ENCODE measurements at places on chromosomes 11 and 22.

DNA sequence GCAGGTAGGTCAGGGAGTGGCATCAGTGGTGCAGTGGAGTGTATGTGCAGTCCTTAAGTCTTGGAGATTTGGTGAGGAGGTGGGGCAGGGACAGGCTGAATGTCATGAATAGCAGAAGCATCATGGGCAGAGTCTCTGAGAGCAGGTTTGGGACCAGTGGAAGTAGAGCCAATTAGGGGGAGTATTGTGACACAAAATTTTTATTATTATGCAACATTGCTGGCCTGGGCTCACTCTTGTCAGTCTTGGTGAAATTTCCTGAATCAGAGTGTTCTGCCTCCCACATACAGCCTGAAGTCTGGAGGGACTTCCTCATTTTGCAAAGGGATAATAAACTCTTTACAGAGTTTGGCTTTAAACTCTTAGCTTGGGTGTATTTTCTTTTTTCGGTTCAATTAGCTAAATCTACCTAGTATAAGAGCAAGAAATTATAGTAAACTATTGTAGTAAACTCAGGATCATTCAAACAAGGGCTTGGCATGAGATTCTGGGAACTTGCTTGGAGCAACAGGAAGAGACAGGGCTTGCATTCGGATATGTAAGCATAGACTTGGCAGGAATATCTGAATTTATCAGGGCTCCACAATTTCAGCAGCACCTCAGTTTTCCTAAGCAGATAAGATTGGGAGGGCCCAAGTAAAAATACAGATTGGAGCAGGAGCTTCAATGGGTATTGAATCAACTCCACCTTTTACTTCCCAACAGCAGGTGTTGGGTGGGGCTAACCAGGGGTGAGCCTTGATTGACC is 67.7 kb downstream of the FDX1 start:
- DNase-seq, result no peak

- no peak for DNase-seq
These were observed 87.8 kb upstream of the TOP3B start for GRCh38 chr22:22070371-22070824.

DNA sequence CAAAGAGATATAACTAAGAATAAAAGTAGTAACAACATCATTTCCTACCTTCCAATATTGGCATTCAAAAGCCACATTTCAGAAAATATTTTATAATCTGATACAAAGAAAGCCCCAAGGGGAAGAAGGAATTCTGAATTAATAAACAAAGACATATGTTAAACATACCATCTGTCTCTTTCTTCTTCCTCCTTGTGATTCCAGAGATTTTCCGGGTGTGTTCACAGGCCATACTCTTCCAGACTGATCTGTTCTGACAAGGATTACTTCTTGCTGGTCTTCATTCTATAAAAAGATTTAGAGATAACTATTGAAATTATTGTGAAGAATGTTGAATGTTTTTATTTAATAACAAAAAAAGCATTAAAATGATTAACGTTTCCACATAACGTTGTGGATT is 65.0 kb downstream of the CWF19L2 start:
- DNase-seq, result no peak

GRCh38 chr11:44851496-44851895 is 99.2 kb downstream of the TP53I11 start:
- DNase-seq, result no peak

DNA sequence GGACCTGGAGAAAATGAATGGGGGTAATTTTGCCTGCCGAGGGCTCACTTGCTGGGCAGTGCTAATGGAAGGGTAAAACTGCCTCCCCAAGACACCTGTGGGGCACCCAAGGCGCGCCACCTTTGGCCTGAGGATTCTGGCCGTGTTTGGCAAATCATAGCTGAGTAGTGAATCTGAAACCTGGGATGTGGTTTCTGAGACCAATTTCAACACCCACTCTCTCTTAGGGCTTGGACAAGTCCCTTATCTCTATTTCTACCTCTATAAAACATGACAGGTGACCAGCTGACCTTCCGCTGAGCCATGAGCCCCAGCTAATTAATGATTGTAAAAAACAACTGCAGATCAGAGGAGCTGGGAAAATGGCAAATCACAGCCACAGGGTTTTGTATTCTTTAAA is 1.5 kb upstream of the PACSIN3 start:
- DNase-seq, result no peak

GRCh38 chr11:82818409-82819043 is 81.7 kb downstream of the PRCP start:
- DNase-seq, result no peak

GRCh38 chr11:123885570-123885969 is at the start of gene TMEM225:
Gene TMEM225 (minus strand): TSS chr11:123885670. CDS start chr11:123885425, 245 bp downstream.
- DNase-seq, result no peak

DNA sequence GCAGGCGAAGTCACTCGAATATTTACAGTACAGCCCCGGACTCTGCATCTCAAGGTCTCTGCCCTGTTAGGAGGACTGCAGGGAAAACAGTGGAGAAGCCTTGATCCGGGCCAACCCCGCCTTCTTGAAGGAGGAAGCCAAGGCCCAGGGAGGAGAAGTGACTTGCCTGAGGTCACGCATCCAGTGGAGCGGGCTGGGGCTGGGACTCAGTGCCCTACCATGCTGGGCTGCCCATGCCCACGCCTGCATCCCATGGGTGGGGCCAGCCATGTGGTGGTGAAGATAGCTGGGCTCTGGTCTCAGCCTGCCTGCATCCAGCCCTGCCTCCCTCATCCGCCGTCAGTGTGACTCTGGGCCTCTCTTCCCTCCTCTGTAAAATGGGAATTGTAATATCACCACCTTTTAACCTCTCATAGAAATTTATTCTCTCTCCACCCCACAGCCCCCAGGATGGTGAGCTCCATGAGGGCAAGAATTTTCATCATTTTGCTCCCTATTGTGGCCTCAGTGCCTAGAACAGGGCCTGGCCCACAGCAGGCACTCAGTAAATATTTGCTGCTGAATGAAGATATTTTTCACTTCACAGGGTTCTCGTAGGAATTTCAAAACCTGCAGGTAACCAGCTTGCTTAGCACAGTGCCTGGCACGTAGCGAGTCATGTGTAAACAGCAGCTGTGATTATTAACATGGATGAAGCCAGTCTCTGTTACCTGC is 57.3 kb downstream of the OTOG start:
- no peak for DNase-seq

DNA sequence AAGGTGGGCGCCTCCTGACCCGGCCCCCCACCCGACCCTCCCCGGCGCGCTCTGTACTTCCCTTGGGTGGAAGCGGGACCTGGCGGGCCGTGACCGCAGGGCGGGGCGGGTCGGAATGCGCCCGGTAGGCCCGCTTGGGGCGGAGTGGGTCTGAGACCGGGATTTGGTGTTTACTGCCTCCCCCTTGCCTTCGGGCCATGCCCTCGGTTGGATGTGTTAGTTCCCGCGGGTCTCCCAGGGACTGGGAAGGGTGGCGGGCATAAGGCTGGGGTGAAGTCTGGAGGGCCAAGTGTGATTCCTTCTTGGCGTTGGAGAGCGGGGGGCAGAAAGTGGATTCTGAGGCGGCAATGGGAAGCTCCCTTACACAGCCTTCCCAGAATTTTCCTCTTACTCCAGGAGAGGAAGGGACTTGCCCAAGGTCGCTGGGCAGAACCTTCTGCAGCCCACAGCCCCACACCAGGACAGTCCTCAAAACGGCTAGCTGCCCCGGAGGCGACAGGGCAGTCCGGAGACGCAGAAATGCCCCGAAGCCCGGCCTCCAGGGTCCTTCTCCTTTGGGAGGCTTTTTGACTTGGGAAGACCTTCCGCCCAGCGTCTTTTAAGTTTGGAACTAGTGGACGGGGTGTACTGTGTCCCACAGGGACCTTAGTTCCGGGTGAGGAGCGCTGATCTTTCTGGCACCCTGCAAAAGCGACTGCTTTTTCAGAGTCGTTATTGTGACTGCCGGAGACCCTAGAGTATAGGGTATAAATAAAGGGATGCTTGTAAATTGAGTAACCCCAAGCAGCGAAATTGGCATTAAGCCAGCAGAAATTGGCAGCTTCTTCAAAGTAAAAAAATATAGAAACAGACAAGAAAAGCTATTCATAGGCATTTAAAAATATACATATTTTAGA is 647 bp downstream of the SWAP70 start:
- peak; percentile 13 for DNase-seq

GRCh38 chr22:46726066-46726985 is 11.7 kb downstream of the CERK start:
- no peak for DNase-seq

GRCh38 chr11:74870485-74870884 is 78.4 kb downstream of the XRRA1 start:
- no peak for DNase-seq

DNA sequence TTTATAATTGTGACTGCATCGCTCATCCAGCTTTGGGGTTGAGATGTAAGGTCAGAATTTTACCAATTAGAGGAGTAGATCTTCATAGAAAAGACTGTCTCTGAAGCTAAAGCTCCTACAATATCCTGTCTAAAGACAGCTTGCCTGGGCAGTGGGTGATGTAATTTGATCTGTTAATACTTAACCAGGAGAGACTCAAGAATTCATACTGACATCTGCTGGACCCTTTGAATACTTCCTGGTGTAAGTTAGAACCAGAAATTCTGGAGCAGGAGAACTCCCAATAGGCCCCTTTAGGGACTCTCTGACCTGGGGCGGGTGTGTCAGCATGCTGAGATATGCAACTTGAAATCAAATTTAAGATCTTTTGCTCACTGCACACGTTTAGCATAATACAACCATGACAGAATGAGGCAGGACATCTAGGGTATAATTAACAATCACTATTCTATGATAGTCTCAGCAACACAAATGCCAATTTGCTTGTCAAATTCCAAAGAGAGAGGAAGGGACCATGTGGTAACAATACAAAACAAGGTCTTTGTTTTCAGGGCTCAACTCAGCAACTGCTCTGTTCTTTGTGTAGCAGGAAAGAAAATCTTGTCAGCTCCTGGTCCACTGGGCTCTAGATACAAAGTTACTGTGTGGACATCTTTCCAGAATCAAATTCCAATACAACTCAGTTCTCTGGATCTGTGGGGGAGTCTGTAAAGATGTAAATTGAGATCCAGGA is 143.9 kb downstream of the INSC start:
- DNase-seq, result no peak

GRCh38 chr11:10441091-10441490 is 14.0 kb upstream of the AMPD3 start:
- DNase-seq, result no peak

- DNase-seq, result no peak
These were observed 106.7 kb downstream of the CCDC81 start for GRCh38 chr11:86481399-86481798.

DNA sequence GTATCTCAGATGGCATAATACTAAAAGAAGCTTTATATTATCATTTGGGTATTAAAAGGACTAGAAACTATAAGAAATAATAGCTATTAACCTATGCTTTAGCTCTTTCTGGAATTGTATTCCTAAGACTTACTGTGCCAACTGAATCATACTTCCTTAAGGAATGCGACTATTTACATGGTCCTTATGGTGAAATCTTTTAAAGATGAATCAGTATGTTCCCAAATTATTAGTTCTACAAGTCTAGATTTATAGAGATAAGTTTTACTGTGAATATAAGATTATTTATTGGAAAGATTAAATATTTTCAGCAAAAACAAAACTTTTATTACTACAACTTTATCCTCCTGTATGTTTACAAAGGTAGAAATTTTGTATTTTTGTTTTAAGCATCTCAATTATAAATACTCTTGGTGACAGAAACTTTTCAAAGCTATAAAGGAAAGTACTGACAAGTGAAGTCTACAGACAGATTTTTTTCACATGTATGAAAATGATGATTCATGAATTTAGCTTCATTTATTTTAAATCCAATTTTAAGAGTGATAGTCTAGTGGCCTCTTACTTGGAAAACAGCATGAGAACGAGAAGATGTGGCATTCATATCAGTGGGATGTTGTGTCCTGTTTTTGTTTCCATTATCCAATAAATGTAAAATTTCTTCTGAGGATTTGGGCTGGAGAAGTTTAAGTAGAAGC is 17.8 kb downstream of the KIF18A start:
- DNase-seq, result no peak

DNA sequence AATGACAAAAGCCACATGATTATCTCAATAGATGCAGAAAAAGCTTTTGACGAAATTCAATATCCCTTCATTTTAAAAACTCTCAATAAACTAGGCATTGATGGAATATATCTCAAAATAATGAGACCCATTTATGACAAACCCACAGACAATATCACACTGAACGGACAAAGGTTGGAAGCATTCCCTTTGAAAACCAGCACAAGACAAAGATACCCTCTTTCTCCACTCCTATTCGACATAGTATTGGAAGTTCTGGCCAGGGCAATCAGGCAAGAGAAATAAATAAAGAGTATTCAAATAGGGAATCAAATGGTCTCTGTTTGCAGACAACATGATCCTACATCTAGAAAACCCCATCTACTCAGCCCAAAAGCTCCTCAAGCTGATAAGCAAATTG is 52.0 kb downstream of the CASP12 start:
- no peak for DNase-seq

- peak; percentile 14 for DNase-seq
These were observed 22.3 kb upstream of the HTR3A start for GRCh38 chr11:113952588-113952987.

- DNase-seq, result no peak
These were observed 18.9 kb upstream of the TMEM121B start for GRCh38 chr22:17140022-17140421.

DNA sequence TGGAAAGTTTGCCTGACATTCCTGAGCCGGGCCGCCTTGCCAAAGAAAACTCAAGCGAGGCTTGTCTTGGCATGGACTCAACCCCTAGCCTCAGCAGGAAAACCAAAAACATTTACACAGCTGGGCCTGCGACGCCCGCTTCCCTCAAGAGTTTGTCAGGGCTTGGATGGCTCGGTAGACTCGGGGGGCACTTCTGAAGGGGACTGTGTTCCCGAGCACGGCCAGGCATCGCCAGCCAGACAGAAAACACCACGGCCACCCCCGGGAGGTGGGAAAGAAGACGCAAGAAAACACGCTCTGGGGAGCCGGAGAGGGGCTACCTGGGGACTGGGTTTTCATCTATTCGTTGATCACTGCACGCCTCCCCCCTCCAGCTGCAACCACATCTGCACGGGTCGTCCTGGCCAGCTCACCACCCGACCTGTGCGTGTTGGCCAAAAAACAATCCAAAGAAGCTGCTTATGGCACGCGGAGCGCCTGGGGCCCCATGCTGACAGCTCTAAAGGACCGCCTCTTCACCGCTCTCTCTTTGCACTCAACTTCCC is 380.7 kb downstream of the MN1 start:
- no peak for DNase-seq
